CD4-positive, alpha-beta memory T cell (primary cell): ENCODE measurements at places on chromosomes 1 and 21. TPM values are rescaled to one million over a fixed set of nuclear protein-coding genes. Genes with fewer than 3 reads are reported as not detected.
A peak's percentile ranks its signal among the peaks of the same experiment; 100 is the strongest.

KAZN gene
- polyA plus RNA-seq, result 0.08 TPM

PGLYRP3 gene
- polyA plus RNA-seq, result not detected

- H3K4me1 ChIP-seq, result peaks cover 35% of the 10 kb centered on the region
- no peak for DNase-seq
- H3K27ac ChIP-seq, result no peak overlapping the region
- H3K36me3 ChIP-seq, result no peaks in the 10 kb centered on the region
- no peaks in the 10 kb centered on the region for H3K27me3 ChIP-seq
Observed at GRCh38 chr1:23629708-23630290, 61.8 kb upstream of the RPL11 start.

DNA sequence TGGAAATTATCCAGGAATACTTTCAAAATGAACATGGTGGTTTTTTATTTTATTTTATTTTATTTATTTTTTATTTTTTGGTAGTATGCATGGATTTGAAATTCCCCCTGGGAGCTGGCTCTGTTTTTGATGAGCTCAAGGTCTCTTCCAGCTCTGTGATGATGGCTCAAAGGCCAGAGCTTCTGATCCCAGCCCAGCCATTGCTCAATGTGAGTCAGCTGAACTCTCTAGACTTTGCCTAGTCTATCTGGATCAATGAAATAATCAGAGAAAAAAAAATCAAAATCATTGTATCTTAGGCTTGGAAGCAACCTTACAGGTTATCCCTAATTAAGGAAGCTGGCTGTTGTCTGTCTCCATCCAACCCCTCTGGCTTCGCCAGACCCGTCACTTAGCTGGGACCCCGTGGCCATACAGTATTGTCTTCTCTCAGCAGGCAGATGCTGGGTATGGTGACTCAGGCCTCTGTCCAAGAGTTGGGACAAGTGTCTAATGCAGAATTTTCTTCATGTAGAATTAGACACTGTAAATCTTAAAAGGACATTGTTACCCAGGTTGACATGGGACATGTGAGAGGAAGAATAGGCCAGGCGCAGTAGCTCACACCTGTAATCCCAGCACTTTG is 90.2 kb upstream of the LPGAT1 start:
- no peak overlapping the region for H3K27ac ChIP-seq
- no peaks in the 10 kb centered on the region for H3K4me1 ChIP-seq
- H3K36me3 ChIP-seq, result no peaks in the 10 kb centered on the region

ZNF687 gene
- polyA plus RNA-seq, result 1.3 TPM

TAS1R1 gene
- polyA plus RNA-seq, result not detected

PSRC1 gene
- 0.18 TPM for polyA plus RNA-seq

DNA sequence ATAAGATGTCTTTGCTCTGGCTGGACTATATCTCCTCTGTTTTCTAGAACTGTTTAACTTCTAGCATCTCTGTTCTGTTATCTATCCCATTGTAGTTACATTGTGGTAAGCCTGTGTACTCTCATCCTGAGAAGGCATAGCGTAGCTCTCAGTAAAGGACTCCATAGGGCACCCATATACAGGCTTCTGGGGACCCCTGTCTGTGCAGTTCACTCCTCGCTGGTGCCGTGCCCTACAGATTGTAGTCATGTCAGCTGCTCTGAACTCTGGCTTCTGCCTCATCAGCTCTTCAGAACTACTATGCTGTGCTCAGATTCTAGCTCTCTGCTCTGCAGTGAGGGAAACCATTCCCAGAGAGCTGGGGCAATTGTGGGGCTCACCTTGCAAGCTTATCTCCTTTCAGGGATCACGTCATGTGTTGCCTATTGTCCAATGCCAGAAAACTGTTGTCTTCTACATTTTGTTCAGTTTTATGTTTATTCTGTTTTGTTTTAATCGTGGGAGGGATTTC is 181.3 kb upstream of the USP24 start:
- H3K4me1 ChIP-seq, result no peaks in the 10 kb centered on the region
- no peak for DNase-seq
- no peaks in the 10 kb centered on the region for H3K36me3 ChIP-seq
- H3K4me3 ChIP-seq, result no peak overlapping the region
- no peaks in the 10 kb centered on the region for H3K27me3 ChIP-seq

RPTN gene
- not detected for polyA plus RNA-seq

DNA sequence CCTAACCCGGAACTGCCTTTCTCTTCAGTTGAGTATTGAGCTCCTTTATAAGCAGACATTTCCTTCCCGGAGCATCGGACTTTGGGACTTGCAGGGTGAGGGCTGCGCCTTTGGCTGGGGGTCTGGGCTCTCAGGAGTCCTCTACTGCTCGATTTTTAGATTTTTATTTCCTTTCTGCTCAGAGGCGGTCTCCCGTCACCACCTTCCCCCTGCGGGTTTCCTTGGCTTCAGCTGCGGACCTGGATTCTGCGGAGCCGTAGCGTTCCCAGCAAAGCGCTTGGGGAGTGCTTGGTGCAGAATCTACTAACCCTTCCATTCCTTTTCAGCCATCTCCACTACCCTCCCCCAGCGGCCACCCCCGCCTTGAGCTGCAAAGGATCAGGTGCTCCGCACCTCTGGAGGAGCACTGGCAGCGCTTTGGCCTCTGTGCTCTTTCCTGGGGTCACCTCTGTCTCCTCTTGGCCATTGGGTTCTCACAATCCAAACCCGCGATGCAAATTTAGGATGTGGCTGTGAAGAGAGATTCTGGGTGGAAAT is 3.7 kb downstream of the OLIG2 start:
- no peak overlapping the region for H3K4me3 ChIP-seq
- no peaks in the 10 kb centered on the region for H3K36me3 ChIP-seq
- no peak overlapping the region for H3K27ac ChIP-seq
- H3K27me3 ChIP-seq, result peaks cover 65% of the 10 kb centered on the region

DNA sequence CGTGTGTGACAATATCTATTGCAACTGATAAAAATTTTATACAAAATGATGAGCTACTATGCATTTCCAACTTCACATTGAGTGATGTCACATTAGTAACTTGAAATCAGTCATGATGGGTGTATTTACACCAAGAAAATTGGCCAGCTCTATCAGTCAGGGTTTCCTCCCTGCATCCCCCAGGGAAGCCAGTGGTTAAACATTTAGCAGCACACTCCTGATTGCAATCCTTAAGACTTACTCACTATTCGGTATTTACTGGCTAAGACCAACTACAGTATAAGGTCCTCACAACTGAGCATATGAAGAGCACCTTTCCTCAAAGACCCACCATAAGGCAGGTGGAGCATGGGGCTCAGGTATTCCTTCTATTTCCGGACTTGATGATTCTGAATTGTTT is 41.3 kb upstream of the PTGFRN start:
- H3K27me3 ChIP-seq, result no peaks in the 10 kb centered on the region
- no peaks in the 10 kb centered on the region for H3K36me3 ChIP-seq
- H3K4me1 ChIP-seq, result no peaks in the 10 kb centered on the region
- H3K4me3 ChIP-seq, result no peak overlapping the region
- no peak overlapping the region for H3K27ac ChIP-seq

- H3K4me3 ChIP-seq, result peak overlapping the region; percentile 99
- peak; percentile 59 for DNase-seq
- H3K4me1 ChIP-seq, result peaks cover 54% of the 10 kb centered on the region
- no peaks in the 10 kb centered on the region for H3K27me3 ChIP-seq
- peak overlapping the region; percentile 90 for H3K27ac ChIP-seq
Observed at GRCh38 chr1:156726549-156727226, 1.6 kb upstream of the METTL25B start.

- H3K4me3 ChIP-seq, result no peak overlapping the region
- no peak for DNase-seq
- H3K27ac ChIP-seq, result no peak overlapping the region
- H3K27me3 ChIP-seq, result no peaks in the 10 kb centered on the region
Observed at GRCh38 chr1:64873576-64873975, 92.8 kb downstream of the JAK1 start.

- H3K4me1 ChIP-seq, result peaks cover 24% of the 10 kb centered on the region
- no peak overlapping the region for H3K4me3 ChIP-seq
- no peaks in the 10 kb centered on the region for H3K27me3 ChIP-seq
- peaks cover 4% of the 10 kb centered on the region for H3K36me3 ChIP-seq
- no peak overlapping the region for H3K27ac ChIP-seq
Observed at GRCh38 chr1:32216566-32216965, 5.6 kb downstream of the TMEM234 start.

OR2M7 gene
- polyA plus RNA-seq, result not detected

GRCh38 chr1:107523061-107523460 is 382.2 kb downstream of the NTNG1 start:
- no peaks in the 10 kb centered on the region for H3K27me3 ChIP-seq
- H3K27ac ChIP-seq, result no peak overlapping the region
- DNase-seq, result no peak
- no peak overlapping the region for H3K4me3 ChIP-seq
- no peaks in the 10 kb centered on the region for H3K4me1 ChIP-seq

NR5A2 gene
- not detected for polyA plus RNA-seq

GRCh38 chr1:174413632-174414031 is 34.1 kb upstream of the GPR52 start:
- H3K27me3 ChIP-seq, result no peaks in the 10 kb centered on the region
- no peaks in the 10 kb centered on the region for H3K36me3 ChIP-seq
- H3K27ac ChIP-seq, result no peak overlapping the region
- DNase-seq, result no peak
- no peak overlapping the region for H3K4me3 ChIP-seq

DNA sequence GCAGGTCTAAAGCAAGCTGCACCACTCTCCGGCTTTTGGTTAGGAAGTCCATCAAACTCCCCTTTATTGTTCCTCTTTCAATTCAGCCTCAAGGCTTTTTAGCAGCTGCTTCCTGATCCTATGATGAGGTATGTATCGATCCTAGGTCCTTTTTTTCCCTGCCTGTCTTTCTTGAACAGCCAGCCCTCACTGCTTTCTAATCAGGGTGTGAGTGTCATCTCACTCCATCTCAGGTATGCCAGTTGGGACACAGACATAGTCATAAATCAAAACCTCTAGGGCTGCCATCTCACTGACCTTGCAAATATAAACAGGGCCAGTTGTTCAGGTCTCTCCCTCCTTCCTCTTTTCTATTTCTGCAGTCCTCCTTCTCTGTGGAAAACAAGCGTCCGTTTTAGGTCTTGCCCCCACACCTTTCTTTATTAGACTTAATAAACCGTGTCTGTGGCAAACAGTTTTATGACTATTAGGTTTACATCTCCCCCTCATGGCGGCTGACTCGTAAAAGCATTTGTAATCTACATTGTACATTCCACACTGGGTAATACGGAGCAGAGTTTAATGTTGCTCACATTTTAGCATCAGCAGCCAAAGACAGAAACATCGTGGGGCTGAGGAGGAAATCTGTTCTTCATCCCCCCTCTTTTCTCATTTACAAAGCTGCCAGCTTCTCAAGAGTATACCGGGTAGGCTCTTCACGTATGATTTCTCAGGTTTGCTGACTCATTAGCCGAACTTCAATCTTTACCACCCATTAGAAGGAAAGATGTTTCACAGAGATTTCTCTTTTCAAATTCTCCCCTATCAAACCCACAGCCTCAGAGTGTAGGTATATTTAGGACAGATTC is 11.6 kb downstream of the STYXL2 start:
- no peak overlapping the region for H3K4me3 ChIP-seq
- DNase-seq, result no peak
- peaks cover 26% of the 10 kb centered on the region for H3K4me1 ChIP-seq
- H3K27ac ChIP-seq, result no peak overlapping the region
- H3K27me3 ChIP-seq, result no peaks in the 10 kb centered on the region
- no peaks in the 10 kb centered on the region for H3K36me3 ChIP-seq
